ENCODE measurements at places on chromosomes 12 and 14. TPM values are rescaled to one million over a fixed set of nuclear protein-coding genes. Genes with fewer than 3 reads are reported as not detected.
A peak's percentile ranks its signal among the peaks of the same experiment; 100 is the strongest.

The ACOT6 gene
- not detected for total RNA-seq

DNA sequence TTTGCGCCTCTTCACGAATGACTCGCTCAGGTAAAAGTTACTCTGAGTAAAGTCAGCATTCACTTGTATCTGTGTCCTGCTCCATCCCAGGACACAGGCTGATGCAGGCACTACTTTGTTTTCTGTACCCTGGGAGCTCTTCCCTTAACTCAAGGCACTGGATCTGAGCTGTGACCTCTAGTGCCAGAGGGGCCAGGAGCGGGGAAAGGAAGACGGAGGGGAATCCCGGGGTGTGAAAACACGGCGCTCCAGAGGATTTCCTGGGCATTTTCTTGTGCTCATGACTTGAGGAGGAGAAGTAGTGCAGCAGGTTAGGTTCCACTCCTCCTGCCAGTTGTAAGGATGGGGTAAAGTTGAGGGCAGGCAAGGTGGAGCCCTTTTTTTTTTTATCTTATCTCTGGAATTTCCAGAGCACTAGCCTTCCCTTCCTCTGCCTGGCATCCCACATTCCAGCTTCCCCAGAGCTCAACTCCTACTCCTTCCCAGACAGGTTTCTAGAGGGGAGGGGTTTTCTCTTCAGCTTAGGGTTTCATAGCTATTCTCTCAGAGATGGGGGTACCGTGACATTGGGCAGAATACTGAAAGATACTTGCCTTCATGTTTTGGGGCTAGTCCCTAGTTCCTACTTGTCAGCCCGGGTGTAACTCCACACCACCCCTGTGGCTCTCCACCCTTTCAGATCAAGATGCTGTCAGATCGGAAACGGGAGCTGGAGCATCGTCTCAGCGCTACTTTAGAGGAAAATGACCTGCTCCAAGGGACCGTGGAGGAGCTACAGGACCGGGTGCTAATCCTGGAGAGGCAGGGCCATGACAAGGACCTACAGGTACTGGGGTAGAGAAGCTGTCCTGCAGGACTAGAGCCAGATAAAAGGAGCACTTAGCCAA, 52.3 kb downstream of the RAB35 start:
- no peak for DNase-seq
- no peaks in the 10 kb centered on the region for H3K4me1 ChIP-seq
- H3K4me3 ChIP-seq, result no peak overlapping the region
- H3K27me3 ChIP-seq, result peaks cover 37% of the 10 kb centered on the region
- H3K27ac ChIP-seq, result no peak overlapping the region
- H3K36me3 ChIP-seq, result no peaks in the 10 kb centered on the region

DNA sequence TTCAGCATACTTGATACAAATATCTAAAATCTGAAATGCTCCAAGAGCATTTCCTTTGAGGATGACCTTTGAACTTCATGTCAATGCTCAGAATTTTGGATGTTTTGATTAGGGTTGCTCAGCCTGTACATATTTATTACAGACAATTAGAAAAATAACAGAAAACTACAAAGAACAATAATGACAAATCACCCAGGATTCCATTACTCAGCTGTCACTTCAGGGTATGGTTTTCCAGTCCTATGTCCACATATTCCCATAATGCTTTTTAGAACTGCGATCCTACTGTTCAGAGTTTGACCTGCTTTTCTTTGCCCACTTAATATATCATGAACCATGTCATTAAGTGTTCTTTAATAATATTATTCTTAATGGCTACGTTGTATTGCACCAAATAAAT, 11.4 kb downstream of the DLGAP5 start:
- H3K4me1 ChIP-seq, result peaks cover 21% of the 10 kb centered on the region
- H3K4me3 ChIP-seq, result no peak overlapping the region
- H3K27me3 ChIP-seq, result no peaks in the 10 kb centered on the region
- H3K27ac ChIP-seq, result peak overlapping the region; percentile 55

- H3K4me3 ChIP-seq, result no peak overlapping the region
- no peak overlapping the region for H3K27ac ChIP-seq
- no peaks in the 10 kb centered on the region for H3K4me1 ChIP-seq
These were observed 1.3 kb downstream of the KRT78 start for GRCh38 chr12:52847335-52848102.

The COPS7A gene
- 59.3 TPM for total RNA-seq

- no peak overlapping the region for H3K4me3 ChIP-seq
- H3K27ac ChIP-seq, result no peak overlapping the region
- peak; percentile 46 for DNase-seq
- peaks cover 22% of the 10 kb centered on the region for H3K4me1 ChIP-seq
- no peaks in the 10 kb centered on the region for H3K36me3 ChIP-seq
These were observed 8.8 kb upstream of the TUBA1C start for GRCh38 chr12:49255857-49256637.

GRCh38 chr14:104451474-104451873, 128.1 kb upstream of the C14orf180 start:
- H3K36me3 ChIP-seq, result peaks cover 2% of the 10 kb centered on the region
- H3K4me3 ChIP-seq, result no peak overlapping the region
- H3K27me3 ChIP-seq, result peaks cover 47% of the 10 kb centered on the region
- H3K27ac ChIP-seq, result no peak overlapping the region

The LTBP2 gene
- total RNA-seq, result 210 TPM

The ASB2 gene
- total RNA-seq, result not detected

The B4GALNT1 gene
- 21.4 TPM for total RNA-seq

All from chondrocyte (in vitro differentiated cells).